HEK293T (cell line): ENCODE measurements at places on chromosomes 5 and 9.

DNA sequence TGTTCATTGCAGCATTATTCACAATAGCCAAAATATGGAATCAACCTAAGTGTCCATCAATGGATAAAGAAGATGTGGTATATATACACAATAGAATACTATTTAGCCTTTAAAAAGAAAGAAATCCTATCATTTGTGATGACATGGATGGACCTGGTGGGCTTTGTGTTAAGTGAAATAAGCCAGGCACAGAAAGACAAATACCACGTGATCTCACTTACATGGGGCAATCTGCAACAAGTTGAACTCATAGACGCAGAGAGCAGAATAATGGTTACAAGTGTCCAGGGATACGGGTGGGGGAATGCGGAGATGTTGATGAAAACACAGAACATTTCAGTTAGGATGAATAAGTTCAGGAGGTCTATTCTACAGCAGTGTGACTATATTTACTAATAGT lies 66.4 kb upstream of the ALDH1B1 start:
- DNase-seq, result no peak

GRCh38 chr9:27675354-27675753 lies 102.1 kb upstream of the C9orf72 start:
- DNase-seq, result no peak

DNA sequence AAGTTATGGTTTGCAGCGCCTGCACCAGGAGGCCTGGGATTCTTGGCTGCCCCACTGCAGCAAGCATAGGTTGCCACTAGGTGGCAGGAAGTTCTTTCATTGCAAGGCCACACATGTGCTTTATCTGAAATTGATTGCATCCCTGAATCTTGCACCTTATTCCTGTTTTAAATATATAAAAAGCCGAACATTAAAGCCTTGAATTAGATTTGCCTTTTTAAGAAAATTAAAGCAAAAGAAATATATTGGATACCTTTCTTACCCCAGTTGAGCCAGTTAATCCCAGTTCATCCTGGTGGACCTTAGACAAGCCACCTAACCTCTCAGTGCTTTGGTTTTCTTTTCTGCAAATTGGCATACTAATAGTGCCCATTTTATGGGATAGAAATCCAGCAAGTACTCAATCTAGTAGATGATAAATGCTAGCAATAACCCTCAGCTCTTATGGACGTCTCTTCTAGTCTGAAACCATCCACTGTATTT lies 6.3 kb upstream of the TRMT10B start:
- peak; percentile 83 for DNase-seq

- DNase-seq, result no peak
Measured at GRCh38 chr9:69805962-69806515, 14.6 kb upstream of the CFAP95 start.

DNA sequence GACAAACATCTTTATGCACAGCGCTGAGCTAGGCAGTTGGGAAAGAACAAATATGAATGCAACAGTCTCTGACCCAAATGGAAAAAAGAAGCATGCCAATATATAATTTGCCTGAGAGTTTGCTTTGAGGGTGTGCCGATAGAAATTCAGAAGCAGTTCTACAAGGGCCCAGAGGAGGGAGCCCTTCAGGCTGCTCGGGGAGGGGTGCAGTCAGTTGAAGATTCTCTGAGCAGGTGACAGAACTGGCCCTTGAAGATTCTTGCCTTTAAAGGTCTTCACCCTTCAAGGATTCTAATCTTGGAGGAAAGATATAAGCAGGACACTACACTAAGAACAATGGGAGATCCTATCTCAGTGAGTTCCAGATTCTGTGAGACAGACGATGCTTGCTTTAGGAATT lies 3.7 kb upstream of the PAPPA start:
- DNase-seq, result peak; percentile 36

GRCh38 chr9:96567203-96567700 lies 52.4 kb downstream of the CDC14B start:
- DNase-seq, result peak; percentile 31

DNA sequence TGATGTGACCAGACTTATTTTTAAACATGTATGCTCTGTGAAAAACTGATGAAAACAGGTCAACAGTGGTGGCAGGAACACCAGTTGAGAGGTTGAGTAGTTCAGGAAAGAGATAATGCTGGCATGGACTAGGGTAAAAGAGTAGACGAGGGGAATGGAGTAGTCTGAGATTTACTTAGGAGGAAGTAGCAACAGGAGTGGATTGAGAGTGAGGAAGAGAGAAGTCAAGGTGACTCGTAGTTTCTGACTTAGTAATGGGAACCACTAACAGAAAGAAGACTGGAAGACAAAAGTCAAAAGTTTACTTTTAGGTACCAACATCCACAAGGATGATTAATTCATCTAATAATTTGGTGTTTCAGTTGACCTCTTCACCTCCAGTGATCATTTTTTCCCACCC lies 3.6 kb downstream of the SRA1 start:
- no peak for DNase-seq

- DNase-seq, result peak; percentile 44
Measured at GRCh38 chr9:90801241-90801972, at the start of gene SYK. SYK (plus strand) TSS chr9:90801819; CDS start chr9:90843899, 42,080 bp downstream.

DNA sequence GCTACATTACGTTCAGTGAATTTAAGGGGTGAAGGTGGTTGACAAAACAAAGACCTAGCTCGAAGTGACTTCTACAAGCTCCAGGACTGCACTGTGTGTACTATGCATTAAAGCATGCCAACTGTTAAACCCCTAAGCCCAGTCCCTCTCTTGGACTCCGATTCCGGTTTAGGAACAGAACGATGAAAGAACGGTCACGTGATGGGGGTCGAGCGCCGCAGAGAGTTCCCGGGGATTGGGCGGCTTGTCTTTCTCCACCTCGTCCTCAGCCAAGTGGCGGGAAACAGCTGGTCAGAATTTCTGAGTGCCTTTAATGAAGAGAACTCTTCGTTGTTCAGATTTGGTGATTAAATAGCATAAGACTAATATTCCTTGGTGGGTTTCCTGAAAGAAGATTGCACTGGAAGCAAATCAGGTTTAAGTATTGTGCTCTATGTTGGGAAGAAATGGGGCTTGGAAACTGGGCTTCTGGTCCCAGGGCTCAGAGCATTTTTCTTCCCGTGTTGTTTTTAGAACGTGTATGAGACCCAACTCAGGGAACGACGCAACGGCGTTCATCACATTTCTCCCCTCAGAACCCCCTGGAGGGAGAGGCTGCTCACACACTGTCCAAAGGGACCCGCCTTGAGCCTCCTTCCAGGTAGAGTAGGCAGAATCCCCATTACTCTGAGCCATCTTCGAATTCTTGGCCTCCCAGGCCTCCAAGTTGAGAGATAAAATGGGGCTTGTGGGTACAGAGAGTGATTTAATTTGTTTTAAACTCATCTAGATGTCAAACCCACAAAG lies 25.3 kb downstream of the IRX2 start:
- DNase-seq, result no peak

GRCh38 chr5:142455856-142456255 lies 131.0 kb upstream of the SPRY4 start:
- no peak for DNase-seq

DNA sequence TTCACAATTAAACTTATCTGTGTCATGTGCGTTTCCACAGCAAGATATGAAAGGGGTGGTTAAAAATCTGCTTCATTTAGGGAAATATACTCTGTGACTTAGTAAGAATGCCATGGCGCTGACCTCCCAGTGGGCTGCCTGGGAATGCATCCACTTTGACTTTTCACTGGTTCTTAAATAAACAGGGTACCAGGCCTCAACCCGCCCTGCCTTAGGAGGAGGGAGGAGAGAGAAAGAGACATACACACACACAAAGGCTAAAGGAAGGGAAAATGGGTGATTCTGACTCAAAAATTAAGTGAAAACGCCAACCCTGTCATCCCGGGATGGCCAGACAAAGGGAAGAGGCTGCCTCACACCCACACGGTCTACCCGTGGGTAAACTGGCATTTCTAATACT lies 122.1 kb downstream of the EBF1 start:
- DNase-seq, result no peak

- no peak for DNase-seq
Measured at GRCh38 chr5:139141446-139142204, 56.5 kb downstream of the SIL1 start.

- no peak for DNase-seq
Measured at GRCh38 chr9:80177949-80178480, 606.2 kb downstream of the TLE4 start.

DNA sequence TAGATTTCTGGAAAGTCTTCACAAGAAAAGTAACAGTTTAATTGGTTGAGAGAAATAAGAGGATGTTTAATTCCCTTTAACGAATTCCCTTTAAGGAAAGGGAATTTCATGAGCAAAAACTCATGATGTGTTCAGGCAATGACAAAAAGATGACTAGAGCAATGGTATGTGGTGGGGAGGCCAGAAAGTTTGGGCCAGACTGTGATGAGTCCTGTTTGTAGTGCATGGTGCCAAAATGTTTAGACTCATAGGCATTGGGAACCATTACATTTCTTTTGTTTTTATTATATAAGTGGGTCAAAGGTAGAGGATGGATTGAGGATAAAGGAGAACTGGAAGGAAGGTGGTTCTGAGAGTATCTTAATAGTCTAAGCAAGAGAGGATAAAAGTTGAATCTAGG lies 10.9 kb downstream of the CNTRL start:
- no peak for DNase-seq
